DMS153 (cell line): ENCODE measurements at places on chromosomes 7 and 10.

GRCh38 chr7:105277341-105277740 lies 111.4 kb downstream of the SRPK2 start:
- DNase-seq = no peak

GRCh38 chr10:123521076-123521475 lies 145.1 kb upstream of the GPR26 start:
- DNase-seq = no peak

- DNase-seq = no peak
Observed at GRCh38 chr10:34112171-34112782, 702.8 kb downstream of the PARD3 start.

DNA sequence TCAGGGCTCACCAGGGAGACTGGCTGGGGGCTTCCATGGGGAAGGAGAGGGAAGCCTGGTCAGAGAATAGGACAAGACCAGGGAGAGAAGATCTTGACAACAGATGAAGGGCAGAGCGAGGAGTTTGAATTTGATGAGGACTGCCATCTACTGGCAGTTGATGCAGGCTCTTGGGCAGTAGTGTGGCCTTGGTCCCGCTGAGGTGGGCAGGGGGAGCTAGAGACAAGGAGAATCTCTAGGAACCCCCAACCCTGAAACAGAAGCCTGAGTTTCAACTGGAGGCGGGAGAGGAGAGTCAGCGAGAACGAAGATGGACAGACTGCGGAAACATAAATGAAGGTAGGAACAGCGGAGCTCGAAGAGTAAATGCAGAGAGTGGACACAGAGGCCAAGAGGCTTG lies 81.0 kb downstream of the PPP1R3C start:
- DNase-seq = peak; percentile 15

GRCh38 chr7:57210871-57211270 lies 78.6 kb upstream of the ZNF479 start:
- DNase-seq = no peak

- DNase-seq = no peak
Observed at GRCh38 chr7:137774793-137775201, 72.0 kb downstream of the DGKI start.

DNA sequence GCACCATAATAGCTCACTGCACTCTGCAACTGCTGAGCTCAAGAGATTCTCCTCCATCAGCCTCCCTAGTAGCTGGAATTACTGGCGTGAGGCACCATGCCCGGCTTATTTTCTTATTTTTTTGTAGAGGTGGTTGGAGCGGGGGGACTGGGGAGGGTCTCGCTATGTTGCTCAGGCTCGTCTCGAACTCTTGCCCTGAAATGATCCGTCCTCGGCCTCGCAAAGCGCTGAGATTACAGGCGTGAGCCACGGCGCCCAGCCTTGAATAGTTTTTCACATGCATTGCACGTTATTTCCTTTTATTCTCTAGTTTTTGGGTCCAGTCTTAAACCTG lies 526 bp upstream of the LAMTOR4 start:
- DNase-seq = no peak

- DNase-seq = no peak
Observed at GRCh38 chr10:53687800-53688199, 915.2 kb upstream of the MBL2 start.

DNA sequence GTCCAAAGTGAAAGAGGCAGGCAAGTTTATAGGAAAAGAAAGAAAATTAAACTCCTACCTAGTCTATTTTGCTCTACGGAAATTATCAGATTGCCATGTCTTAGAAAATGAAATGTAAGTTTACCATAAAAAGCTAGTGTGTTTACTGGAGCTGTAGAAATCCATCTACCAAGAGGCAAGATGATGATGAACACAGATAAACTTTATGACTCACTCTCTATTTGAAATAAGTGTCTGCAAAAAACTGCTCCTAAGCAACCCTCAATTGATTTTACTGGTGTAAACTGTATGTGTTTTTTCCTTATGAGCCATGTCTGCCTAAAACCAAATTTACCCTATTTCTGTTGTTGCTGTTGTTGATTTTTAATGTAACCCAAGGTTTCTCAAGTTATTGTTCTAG lies 73.8 kb upstream of the TMEM106B start:
- DNase-seq = no peak

DNA sequence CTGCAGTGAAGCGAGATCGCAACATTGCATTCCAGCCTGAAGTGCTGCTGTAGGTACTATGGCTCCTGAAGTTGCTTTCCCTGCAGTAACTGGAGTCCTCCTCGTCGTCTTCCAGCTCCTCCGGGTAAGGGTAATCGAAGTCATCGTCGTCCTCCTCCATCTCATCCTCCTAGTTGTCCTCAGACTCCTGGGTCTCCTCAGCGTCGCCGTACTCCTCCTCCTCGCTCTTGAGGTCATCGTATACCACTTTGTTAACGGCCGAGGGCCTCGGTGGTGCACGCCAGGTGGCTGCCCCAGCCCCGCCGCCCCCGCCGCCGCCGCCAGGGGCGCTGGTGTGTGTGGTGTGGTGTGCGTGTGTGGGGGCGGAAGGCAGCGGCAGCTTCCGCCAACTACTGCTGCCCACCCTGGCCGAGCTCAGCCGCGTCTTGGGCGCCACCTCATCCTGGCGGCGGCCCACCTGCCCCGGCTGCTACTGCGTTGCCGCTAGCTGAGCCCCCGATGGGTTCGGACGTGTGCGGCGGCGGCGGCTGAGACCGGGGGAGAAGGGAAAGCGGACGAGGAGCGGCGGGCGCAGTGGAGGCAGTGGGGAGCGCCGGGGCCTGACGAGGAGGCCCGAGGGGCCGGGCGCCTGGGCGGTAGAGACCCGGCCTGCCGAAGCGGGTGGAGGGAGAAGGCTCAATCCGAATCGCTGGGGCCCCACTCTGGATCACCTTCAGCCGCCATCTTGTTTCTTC lies 11.8 kb upstream of the ACBD5 start:
- no peak for DNase-seq

DNA sequence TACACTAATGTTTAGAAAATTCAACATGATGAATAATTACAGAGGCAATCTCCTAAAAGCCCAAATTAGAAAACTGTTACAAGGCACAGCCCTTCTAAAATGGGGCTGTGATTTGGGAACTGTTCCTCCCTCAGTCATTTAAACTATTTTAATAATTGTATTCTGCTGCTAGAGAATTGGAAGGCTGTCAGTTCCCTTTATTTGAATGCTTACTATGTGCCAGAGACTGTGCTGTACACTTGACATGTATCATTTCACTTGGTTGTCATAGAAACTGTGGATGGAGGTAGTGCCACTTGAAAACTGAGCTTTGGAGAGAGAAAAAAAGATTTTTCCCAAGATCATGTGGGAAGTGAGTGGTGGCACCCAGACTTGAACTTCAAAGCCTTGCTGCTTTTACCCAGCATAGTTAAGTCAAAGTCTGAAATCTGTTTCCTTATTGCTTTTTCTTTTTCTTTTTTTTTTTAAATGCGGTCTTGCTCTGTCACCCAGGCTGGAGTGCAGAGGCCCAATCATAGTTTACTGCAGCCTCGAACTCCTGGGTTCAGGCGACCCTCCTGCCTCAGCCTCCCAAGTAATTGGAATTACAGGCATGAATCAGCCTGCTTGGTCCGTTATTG lies 23.6 kb downstream of the UBE2D1 start:
- DNase-seq = no peak

DNA sequence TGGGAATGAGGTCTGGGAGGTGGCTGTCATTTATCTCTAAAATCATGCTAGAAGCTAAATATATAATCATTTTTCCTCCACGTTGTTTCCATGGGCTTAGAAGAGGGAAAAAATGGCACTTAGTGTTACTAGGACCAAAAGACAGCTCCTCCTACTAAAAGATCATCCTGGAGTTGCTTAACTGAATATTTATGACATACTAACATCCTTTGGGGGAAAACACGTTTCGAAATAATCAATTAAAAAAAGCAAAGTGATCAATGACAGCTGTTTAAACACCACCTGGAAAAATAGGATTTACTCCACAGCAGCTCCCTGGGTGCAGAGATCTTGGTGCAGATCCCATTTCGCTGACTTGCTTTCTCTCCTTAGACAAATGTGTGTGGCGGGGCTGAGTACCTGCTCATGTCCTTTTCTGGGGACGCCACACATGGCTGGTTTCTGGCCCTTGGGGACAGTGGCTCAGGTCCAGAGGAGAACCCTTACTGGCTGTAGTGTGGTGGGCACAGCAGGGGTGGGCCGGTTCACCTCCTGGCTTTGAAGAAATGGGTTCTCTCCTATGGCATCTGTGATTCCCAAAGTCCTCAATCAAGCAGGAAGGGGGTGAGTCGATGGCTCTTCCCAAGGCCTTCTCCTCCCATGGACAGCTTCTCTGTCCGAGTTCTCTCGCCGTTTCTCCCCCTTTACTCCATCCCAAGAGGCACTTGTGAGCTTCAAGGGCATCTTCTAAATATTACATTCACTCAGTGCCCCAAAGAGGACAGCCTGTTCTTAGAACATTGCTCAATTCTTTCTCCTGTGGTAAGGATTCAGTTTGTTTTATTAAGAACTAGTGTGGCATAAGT lies 156.4 kb upstream of the KLF14 start:
- DNase-seq = no peak

- DNase-seq = no peak
Observed at GRCh38 chr10:26534384-26534783, 96.2 kb downstream of the APBB1IP start.

DNA sequence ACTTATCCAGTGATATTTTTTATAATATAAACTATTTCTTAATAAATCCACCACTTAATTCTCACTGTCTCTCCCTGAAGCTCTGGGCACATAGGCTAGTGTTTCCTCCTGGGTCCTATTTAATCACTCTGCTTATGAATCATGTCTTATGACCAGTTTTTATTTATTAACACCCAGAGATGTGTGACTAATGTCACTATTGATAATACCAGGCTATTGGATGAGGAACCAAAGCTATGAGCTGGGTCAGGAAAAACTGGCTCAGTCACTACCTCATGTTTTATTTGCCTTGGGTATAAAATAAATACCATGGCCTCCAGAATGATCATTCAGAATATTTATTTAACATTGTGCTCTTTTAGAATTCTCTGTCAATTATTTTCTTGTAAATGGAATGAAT lies 5.2 kb downstream of the SEMA3E start:
- DNase-seq = peak; percentile 49

GRCh38 chr7:47288060-47288459 lies 293.9 kb downstream of the TNS3 start:
- DNase-seq = no peak

- DNase-seq = no peak
Observed at GRCh38 chr7:2894118-2894940, 50.2 kb upstream of the GNA12 start.

- no peak for DNase-seq
Observed at GRCh38 chr10:70370766-70371165, 11.7 kb downstream of the LRRC20 start.

DNA sequence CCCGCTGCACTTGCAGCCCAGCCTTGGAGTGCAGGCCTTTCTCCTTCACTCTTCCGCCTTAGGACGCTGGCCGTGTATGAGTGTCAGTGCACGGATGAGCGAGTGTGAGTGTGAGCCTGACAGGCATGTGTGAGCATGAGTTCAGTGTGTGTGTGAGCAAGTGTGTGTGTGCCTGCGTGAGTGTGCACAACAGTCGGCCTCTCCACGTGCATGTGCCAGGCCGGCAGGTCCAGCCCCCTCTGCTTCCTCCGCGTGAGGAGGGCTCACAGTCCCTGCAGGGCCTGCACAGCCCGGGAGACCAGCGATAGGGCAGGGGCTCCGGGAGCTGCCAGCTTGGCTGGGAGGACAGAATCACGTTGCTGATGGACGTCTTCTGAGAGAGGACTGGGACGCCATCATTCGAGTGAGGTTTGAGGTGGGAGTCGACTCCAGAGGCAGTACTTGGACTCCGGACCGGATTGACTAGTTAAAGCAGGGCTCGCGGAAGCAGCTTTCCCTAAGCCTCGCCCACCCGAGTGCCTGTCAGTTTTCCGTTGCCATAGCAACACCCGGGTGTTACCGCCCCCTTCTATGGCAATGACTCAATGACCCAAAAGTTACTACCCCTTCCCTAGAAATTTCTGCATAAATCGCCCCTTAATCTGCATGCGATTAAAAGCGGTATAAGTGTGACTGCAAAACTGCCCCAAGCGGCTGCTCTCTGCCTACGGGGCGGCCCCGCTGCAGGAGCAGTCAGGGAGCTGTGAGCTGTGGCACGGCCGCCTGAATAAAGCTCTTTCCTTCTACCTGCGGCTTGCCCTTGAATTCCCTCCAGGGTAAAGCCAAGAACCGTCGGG lies 19.6 kb upstream of the CFAP46 start:
- peak; percentile 60 for DNase-seq

- no peak for DNase-seq
Observed at GRCh38 chr10:120414946-120415345, 42.1 kb upstream of the PLPP4 start.
